ENCODE measurements at places on chromosomes 16 and 17.

DNA sequence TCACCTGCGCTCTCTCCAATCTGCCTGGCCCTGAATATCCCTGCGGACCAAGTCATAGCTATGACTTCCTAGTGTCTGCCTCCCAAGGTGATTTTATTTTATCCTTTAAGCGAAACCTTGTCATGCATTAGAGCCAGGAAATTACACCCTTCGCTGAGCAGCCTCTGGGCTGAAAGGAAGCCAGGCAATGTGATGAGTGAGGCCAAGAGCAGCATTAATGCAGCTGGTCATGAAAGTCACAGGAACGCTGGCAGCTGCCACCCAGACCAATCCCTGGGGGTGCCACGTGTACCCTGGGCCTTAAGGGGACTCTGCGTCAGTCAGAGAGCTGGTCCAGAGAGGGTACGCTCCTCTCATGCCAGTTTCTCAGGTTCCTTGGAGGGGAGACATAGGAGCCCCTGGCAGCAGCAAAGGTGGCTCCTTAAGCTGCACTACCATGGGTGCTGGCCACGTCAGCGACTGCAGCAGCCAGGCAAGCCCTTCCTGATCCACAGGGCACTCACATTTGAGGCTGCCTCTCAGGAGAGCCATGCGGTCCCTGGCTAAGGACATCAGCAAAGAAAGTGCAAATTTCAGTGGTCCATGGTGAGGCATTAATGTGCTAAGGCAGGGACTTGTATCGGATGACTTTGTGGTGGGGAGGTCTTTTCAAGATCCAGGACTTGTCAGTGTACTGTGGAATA is 42.7 kb upstream of the WSCD1 start:
- DNase-seq = no peak

GRCh38 chr17:73433501-73433900 is 121.7 kb upstream of the CDC42EP4 start:
- DNase-seq = no peak

DNA sequence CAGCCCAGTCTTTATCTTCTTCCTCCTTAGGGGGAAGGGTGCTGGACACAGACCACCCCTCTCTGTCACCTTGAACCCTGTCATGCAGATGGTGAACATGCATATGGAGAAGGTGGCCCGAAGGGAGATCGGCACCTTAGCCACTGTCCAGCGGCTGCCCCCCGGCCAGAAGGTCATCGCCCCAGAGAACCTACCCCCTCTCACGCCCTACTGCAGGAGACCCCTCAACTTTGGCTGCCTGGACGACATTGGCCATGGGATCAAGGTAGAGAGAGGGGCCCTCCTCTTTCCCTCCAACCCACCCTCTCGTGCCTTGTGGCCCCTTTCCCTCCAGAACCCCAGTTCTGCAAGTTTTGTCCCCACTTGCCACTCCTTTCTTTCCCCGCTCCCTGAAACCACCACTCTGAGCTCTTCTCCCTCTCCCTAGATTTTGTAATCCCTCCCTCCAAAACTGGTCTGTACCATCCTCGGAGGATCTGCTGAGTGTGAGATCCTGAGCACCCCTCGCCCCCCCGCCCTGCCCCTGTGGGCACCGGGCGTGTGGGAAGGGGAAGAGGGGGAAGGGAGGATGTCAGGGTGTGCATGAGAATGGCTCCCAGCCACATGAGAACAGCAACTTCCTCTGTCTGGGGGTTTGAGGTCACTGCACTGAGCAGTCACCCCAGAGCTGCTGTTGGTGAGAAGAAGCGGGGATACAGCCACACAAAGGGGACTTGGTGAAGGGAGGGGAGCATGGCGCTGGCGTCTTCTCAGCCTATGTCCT is 7.3 kb downstream of the ABI3 start:
- DNase-seq = peak; percentile 73

- DNase-seq = no peak
These were observed 23.5 kb upstream of the MAP2K6 start for GRCh38 chr17:69390795-69391501.

DNA sequence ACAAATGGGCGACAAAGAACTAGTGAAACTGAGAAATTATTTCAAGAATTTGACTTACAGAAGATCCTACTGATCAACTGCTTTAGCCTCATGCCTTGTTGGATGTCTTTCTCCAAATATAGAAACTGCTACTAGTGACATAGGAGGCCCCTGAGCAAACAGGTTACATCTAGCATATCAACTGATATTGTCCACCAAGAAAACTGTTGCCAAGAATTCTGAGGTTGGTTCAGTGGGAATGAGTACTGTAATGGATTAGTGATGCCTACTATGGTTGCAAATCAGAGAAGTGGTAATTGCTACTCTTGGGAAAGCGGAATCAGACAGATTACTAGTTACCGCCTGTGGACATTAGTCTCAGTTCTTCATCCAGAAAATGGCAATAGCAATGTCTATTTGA is 10.0 kb downstream of the CDC27 start:
- DNase-seq = no peak

- DNase-seq = no peak
These were observed 29.6 kb downstream of the LITAF start for GRCh38 chr16:11556945-11557720.

GRCh38 chr17:50861822-50862528 is 4.2 kb downstream of the TOB1 start:
- DNase-seq = no peak

- no peak for DNase-seq
These were observed 8.2 kb upstream of the MPP2 start for GRCh38 chr17:43915559-43915958.

DNA sequence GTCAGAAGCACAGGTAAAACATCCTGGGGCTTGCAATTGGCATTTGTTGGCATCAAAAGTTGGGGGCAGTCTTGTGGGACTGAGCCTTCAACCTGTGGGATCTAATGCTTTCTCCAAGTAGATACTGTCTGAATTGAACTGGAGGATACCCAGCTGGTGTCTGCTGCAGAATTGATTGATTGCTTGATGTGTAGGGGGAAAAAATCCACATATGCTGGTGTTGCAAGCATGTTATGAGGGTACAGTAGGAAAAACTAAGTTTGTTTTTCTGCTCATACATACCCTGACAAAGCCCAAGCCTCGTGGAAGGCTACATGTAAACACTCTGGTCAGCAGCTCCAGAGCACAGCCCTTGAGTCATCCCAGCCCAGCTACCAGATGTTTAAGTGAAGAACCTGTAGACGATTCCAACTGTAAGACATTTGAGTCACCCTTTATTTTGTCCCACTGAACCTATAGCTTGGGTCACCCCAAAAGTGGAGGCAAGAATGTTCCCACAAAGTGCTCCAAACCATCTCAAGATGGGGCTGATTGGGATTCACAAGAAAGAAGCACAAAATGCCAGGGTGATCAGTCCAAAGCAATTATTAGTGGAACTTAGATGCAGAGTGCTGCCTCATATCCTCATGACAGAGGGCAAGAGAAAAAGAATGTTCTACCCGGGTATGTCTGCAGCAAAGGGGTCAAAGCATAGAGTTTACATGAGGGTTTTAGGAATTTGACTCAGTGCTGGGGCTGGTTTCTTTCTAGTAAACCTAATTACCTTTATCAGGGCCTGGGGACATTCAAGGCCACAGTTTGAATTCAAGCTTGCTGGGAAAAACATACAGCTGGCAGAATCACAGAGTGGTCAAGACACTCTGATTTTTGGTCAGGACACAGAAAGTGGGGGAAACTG is 9.6 kb upstream of the APPBP2 start:
- no peak for DNase-seq

DNA sequence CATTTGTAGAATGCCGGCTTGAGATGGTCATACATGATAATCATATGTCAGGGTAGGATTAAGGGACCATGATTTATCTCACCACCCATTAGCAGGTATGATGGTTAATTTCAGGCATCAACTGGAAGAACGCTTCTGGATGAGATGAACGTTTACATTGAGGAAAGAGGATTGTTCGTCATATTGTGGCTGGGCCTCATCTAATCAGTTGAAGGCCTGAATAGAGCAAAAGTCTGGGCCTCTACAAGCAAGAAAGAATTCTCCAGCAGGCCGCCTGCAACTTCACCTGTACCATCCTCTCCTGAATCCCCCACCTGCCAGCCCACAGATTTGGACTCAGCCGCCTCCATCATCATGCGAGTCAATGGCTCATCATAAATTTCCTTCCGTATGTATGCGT is 30.6 kb upstream of the XYLT1 start:
- no peak for DNase-seq

GRCh38 chr16:79069633-79070032 is 530.9 kb downstream of the MAF start:
- DNase-seq = no peak

- DNase-seq = no peak
These were observed 3.1 kb downstream of the TPPP3 start for GRCh38 chr16:67389911-67390815.

DNA sequence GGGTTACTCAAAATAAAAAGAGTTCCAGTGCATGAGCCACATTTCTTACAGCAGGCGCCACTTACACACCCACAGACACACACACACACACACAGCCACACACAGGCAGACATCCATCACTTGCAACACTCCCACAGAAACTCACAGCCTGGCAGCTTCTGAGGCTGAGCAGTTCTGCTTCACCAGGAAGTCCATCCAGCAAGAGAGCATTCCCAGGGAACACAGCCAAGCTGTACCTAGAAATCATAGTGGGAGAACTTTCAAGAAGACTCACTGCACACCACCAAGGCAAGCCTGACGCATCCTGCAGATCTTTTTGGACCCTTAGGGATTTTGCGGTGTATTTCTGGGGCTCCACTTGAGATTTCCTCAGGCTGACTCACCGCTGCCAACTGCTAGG is 140.9 kb upstream of the WSB1 start:
- no peak for DNase-seq

DNA sequence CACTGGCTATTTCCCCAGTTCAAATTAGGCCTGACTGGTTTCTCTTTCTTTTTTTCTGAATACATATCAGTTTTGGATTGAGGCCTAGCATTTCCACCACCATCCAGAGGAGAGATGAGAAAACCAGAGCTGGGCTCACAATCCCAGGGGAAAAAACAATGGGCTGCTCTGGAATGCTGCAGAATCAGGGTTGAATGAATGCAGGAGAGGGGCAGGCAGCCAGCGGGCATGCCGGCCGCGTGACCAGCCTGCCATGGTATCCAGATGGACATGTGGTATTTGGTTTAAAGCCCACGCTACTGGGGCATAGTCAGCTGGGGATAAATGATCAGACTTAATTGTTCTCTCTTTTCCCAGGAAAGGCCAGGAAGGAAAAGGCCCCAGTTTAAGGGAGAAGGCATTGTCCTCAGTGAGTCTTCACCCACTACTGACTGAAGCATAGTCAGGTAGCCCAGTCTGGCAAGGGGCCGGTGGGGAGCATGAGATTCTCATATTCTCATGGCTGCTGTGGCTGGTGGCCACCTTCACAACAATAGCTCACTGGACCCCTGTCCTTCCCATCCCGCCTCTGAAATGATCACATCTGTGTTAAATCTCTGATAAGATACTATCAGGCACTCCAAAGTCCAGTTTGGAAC is 38.7 kb upstream of the RHOT1 start:
- DNase-seq = no peak

Data from natural killer cell (primary cell).